ENCODE measurements at places on chromosomes 1 and 21.

DNA sequence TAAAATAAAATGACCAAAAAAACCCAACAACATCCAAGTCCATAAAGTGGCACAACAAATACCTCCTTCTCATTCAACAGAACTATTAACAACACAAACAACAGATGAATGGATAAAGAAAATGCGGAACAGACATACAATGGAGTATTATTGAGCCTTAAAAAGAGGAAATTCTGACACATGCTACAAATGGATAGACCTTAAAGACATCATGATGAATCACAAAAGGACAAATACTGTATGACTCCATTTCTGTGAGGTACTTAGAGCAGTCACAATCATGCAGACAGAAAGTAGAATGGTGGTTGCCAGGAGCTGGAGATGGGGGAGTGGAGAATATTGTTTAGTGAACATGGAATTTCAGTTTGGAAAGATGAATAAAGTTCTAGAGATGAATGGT lies 42.6 kb downstream of the EYA3 start:
- DNase-seq = no peak

GRCh38 chr1:38269923-38270848 lies 223.6 kb upstream of the POU3F1 start:
- no peak for DNase-seq

GRCh38 chr1:232290570-232290969 lies 339.4 kb downstream of the SIPA1L2 start:
- no peak for DNase-seq

GRCh38 chr1:21255284-21255942 lies 34.9 kb downstream of the ECE1 start:
- peak; percentile 51 for DNase-seq

DNA sequence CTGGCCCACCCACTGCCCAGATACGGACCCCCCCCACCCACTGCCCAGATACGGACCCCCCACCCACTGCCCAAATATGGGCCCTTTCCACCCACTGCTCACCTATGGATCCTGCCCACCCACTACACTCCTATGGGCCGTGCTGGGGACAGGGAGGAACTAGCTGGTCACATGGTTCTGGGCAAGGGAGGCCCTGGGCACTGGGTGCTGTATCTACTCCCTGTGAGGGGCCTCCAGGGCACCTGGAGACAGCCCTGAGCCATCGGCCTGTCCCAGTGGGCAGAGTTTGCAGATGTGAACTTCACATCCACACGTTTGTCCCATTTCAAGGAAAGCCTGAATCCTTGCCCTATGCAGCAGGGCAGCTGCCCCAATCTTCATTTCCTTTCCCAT lies 71.4 kb upstream of the COL6A1 start:
- DNase-seq = no peak

DNA sequence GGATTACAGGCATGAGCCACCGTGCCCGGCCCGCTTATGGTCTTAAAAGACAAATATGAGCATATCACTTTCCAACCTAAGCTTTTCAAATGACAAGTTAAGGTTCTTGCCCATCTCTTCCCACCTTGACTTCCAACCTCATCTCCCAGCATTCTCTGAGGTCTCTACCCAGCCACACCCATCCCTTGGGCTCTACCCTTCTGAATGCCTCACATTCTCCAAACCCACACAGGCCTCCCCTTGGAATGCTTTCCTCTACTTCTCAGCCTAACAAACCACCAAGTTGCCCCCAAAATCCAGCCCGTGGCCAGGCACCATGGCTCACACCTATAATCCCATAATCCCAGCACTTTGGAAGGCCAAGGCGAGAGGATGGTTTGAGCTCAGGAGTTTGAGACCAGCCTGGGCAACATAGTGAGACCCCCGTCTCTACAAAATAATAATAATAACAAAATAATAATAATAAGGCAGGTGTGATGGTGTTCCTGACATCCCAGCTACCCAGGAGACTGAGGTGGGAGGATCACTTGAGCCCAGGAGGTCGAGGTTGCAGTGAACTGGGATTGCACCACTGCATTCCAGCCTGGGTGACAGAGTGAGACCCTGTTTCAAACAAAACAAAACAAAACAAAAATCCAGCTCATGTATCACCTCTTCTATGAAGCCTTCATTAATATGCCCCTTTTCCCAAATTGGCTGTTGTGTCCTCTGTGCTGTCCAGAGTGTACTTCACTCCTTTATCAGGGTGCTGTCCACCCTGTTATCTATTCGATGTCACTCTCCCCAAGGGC lies 11.2 kb downstream of the DCST2 start:
- DNase-seq = no peak

GRCh38 chr1:246959944-246960693 lies 28.4 kb upstream of the AHCTF1 start:
- DNase-seq = no peak

DNA sequence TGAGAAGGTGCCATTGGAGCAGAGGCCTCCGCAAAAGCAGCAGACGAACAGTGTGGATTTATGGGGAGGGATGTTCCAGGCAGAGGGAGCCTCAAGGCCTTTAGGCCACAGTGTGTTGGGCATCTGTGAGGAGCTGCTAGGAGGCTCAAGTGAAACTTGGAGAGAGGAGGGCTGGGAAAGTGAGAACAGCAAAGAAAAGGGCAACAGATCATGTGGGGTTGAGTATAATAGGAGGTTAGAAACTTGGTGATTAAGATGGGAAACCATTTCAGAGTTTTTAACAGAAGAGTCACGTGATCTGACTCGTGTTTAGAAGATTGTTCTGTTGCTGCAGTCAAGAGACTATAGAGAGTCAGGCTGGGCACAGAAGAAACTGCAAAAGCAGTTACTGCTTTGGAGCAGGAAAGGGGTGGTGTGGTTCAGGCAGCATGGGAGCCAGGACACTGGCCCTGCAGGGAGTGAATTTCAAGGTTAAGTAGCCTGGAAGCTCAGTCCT lies 277.0 kb downstream of the DISC1 start:
- no peak for DNase-seq

DNA sequence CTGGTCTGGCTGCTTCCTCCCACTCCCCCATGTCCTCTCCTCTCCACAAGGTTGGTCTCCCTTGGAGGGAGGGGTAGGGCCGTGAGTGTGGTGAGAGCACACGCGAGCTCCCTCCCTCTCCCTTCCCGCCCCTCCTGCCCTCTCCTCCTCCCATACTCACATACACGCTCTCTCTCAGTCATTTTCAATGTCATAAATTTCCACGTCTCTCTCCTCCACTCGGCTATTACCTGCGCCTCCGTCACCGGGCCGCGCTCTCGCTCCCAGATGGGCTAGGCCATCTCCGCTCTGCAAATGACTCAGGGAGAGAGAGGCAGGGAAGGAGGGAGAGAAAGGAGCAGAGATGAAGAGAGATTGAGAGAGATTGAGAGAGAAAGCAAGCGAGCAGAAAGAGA lies 36.7 kb upstream of the DMBX1 start:
- DNase-seq = no peak

- DNase-seq = no peak
Measured at GRCh38 chr1:37171691-37172090, 137.4 kb upstream of the GRIK3 start.

DNA sequence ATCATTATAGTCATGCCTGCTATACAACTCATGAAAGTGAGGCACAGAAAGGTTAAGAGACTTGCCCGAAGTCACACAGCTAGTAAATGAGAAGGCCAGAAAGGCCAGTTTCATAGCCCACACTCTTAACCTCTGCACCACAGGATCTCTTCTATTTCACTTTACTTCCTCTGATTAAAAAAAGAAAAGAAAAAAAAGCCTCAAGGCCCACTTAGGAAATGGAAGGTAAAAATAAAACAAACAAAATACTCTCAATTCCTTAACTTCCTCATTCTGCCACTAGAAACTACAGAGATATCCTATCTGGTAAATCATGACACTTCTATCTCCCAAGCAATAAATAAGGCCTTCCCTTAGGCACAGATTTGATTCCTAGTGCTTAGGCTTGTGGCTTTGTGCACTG lies 7.6 kb upstream of the ENAH start:
- DNase-seq = no peak

DNA sequence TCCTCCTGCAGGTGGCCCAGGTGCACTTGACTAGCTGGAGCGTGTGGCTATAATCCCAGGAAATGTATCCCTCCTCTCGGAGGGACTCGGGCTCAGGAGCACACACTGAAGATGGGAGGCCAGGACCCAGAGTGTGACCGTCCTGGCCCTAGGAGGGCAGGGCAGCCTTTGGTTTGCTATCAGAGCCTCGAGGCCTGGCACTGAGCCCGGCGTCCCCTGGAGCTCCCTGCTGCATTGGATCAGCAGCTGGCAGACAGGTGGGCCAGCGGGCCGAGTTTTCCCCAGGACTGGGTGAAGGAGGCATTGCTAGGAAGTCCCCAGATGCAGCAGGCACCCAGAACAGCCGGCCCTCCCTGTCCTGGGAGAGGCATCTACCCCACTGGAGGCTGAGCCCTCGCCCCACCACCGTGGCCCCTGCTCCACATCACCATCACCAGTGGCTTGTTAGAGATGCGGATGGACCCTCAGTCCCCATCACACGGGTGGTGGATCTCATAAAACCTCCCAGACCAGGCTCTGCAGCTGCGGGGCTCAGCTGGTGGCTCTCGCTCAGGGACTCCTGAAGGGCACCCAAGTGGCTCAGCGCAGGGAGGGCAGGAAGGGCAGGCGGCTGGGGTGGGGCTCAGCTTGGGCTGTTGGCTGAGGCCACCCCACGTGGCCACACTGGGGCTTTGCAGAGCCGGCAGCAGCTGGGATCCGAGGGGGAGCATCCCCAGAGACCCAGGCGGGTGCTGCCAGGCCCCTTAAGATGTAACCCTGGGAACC lies 32.7 kb upstream of the POFUT2 start:
- DNase-seq = no peak

GRCh38 chr21:41367301-41367944 lies 5.6 kb downstream of the MX2 start:
- DNase-seq = no peak

DNA sequence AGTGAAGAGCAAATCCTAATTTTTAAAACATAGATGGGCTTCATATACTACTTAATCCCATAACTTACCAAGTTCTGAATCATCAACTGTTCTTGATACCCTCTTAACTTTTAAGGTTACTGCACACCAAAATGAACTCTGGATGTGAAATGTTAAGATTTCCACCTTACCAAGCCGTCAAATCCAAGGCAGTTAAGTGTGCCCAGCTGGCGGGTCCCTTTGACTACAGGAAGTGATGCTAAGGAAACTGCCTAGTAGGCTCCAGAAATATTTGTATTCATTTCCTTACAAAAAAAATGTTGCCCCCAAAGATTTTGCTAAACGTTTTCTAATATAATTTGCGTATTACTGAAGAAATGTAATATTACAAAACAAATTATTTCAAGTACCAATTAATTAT lies 10.7 kb downstream of the NRIP1 start:
- no peak for DNase-seq
